ENCODE measurements at places on chromosomes 3 and 15.

DNA sequence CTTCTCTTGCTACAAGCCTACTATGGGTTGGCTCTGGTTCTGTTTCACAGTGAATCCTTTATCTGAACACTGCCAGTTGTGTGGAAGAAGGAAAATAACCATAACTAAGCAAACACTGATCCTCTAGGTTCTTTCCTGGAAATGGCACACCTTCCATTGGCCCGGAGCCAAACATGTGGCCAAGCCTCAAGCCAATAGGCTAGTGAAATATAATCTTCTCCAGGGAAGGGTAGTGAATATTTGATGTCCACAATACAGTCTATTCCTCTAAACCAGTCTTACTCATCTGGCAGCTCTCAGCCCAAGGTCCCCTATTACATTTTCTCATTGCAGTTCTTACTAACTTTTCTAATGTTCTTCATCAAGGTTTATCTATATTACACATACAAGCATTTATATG is 921.3 kb downstream of the TUSC7 start:
- DNase-seq = no peak

DNA sequence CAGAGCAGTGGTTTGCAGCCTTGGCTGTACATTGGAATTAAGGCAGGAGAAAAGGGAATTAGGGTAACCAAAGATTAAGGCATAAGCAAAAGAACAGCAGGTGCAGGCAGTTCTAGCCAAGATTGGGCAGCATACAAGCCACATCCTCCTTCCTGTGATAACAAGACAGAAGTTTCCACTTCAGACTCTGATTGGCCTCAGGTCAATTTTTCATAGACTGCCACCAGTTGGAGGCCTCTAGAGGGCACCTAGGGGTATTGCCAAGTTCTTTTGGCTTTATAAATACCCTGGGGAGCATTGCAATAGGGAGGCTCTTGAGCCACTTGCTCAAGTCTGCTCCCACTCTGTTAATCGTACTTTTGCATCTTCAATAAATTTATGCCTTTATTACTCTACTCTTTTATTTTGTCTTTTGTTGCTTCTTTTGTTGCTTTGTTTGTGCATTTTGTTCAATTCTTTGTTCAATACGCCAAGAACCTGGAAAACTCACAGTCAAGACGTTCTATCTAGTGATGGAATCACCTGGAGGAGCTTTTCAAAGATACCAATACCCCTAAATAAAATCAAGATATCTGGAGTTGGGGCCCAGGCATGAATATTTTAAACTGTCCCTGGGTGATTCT is 32.2 kb upstream of the FMN1 start:
- no peak for DNase-seq

- no peak for DNase-seq
Observed at GRCh38 chr3:82891028-82891427, 1129.6 kb upstream of the GBE1 start.

DNA sequence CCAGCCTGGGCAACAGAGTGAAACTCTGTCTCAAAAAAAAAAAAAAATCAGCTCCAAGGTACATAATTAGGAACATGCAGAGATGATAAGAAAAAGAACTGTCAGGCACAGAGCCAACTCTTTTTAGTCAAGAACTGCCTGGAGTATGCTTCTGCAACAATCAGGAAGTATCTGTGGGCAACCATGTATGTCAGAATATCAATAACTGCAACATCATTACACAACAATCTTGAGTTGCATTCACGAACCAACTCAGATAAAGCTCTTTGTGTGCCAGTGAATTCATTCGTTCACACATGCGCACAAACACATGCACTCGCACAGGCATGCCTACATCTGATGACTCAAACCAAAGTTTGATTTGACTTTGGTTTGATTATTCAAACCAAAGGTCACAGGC is 32.1 kb downstream of the EFHB start:
- DNase-seq = no peak

GRCh38 chr15:25766417-25766816 is 96.7 kb downstream of the ATP10A start:
- DNase-seq = no peak

DNA sequence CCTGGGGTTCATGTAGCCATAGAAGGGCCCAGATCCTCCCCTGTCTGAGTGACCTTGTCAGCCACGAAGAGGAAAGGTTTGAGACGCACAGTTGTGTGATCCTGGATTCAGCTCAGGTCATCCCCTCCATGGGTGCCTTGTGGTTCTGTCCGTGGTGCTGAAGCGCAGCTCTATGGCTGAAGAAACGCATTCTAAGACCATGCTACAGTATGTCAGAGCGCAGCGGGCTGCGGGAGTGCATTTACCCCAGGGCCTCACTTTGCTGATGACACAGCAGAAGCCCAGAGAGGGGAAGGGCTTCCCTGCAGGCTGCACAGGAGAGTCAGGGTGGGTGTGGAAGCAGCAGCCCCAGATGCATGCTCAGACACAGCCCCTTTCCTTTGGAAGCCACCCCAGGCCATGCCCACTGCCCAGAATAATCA is 68.8 kb upstream of the IQSEC1 start:
- DNase-seq = no peak

GRCh38 chr3:80159990-80160506 is 392.2 kb upstream of the ROBO1 start:
- DNase-seq = no peak

DNA sequence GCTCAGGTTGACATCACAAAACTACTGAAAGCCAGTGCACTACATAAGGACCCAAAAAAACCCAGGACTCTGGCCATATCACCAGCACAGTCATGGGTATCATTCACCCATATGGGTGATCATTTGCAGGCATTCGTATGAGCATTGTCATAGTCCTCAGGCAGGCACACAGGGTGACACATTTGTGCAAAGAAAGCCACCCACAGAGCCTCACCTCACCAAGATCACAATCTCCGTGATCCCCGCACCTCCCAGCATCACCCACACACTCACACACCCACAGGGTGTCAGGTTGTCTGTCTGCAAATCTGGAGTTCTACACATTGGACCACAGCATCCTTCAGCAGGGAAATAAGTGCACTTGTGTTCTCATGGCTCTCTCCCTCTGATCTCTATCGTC is 166.0 kb upstream of the LPP start:
- no peak for DNase-seq

GRCh38 chr3:113211330-113212149 is at the start of gene BOC:
Gene BOC, plus strand, starts transcription at chr3:113211557. Its CDS starts 38,246 bp downstream, at chr3:113249803.
- no peak for DNase-seq

DNA sequence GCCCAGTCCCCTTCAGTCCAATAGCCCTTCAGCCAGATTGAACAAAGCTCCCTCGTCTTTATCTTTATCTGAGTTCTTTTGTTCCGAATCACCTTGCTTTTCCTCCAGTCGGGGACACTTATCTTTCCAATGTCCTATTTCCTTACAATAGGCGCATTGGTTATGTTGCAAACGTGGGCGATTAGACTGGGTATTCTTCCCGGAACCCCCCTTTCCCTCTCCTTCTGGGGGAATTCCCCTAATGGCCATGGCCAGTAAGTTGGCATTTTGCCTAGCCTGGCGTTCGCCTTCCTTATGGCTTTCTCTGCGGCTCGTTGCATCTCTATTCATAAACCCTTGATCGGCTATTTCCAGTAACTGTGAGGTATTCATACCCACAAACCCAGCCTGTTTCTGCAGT is 82.2 kb upstream of the VEPH1 start:
- no peak for DNase-seq

- DNase-seq = no peak
Observed at GRCh38 chr3:18886331-18886730, 262.0 kb upstream of the KCNH8 start.

GRCh38 chr15:81394603-81395002 is 20.6 kb upstream of the TMC3 start:
- DNase-seq = no peak

- no peak for DNase-seq
Observed at GRCh38 chr15:90729261-90729660, 12.1 kb downstream of the BLM start.

- DNase-seq = no peak
Observed at GRCh38 chr3:10474847-10475246, 30.5 kb downstream of the ATP2B2 start.

DNA sequence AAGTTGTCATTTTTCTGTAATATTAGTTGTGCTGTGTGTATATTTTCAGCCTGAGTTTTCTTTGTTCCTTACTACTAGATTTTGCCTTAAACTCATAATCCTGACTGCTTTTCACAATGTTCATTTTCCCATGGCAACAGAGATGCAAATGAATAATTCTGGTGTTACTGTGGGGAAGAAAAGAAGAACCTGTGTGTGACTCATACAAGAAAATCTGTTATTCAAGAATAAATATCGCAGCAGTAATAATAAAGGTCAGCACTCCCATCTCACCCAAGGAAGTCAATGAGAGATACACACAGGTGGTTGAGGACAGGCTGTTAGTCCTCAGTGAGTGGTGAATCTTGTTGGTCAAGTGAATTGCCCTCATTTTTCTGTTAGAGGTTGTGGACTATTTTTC is 656.6 kb upstream of the NAALADL2 start:
- DNase-seq = no peak

- no peak for DNase-seq
Observed at GRCh38 chr15:89198934-89199333, 22.4 kb downstream of the RLBP1 start.

GRCh38 chr15:34942363-34942762 is 27.2 kb downstream of the AQR start:
- no peak for DNase-seq

- no peak for DNase-seq
Observed at GRCh38 chr15:59157840-59158700, 48.6 kb upstream of the LDHAL6B start.

GRCh38 chr3:194933465-194933864 is 247.8 kb downstream of the FAM43A start:
- DNase-seq = no peak

- no peak for DNase-seq
Observed at GRCh38 chr15:98221144-98221543, 260.6 kb downstream of the ARRDC4 start.

GRCh38 chr3:154615471-154615870 is 185.5 kb upstream of the GPR149 start:
- DNase-seq = no peak

- DNase-seq = no peak
Observed at GRCh38 chr3:3705090-3705775, 94.0 kb upstream of the LRRN1 start.

- no peak for DNase-seq
Observed at GRCh38 chr3:28250999-28251398, 9.6 kb downstream of the CMC1 start.

- DNase-seq = no peak
Observed at GRCh38 chr3:49747792-49748480, 24.2 kb upstream of the GMPPB start.

GRCh38 chr3:197237897-197238296 is 60.5 kb downstream of the DLG1 start:
- no peak for DNase-seq

DNA sequence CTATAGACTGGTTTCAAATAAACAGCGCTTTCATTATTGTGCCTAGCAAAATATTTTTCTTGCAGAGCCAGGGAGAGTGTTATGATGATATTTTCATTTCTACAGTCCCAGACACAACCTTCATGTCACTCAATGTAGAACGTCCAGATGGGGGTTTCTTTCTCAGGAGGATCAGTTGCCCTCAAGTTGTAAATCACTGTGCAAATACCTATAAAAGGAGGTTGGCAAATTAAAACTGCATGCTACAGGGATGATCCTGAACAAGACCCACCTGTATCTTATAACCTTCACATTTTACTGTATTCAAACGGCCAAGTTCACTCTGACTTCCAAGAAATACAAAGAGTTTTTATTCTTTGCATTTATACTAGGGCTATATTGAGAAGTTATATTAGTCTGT is 486.0 kb downstream of the EDEM1 start:
- no peak for DNase-seq

DNA sequence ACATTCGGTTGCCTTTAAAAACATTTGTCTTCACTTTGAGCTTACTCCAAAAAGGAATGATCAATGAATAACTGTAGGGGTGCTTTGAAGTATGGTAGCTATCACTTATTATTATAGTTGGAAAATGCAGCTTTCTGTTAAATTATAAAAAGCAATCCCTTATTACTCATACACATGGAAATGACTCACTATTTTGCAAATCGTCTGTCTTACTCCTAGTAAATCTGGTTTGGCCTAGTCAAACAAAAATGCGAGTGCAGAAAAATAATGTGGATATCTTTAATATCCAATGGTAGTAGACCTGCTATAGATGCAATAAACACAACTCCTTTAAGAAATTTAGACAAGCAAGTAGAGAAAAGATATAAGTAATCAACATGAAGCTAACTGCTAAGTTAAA is 112.5 kb downstream of the ZIC1 start:
- DNase-seq = no peak

- DNase-seq = no peak
Observed at GRCh38 chr3:48248095-48248850, 7.4 kb downstream of the ZNF589 start.

DNA sequence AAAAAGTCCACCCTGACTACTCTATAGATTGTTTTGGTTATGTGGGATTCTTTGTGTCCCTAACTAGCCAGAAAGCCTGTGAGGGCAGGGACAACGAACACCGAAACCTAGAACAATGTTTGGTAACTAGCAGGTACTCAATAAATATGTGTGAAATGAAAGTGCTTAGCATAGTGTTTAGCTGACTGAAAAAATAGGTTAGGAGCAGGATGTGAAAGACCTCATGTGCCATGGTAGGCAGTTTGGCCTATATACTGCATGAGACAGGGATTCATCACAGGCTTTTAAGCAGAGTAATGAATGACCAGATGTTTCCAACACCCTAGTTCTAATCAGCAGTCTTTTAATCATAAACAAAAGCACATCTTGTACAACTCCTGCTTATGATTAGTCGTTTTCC is 64.2 kb downstream of the MYO5A start:
- no peak for DNase-seq

DNA sequence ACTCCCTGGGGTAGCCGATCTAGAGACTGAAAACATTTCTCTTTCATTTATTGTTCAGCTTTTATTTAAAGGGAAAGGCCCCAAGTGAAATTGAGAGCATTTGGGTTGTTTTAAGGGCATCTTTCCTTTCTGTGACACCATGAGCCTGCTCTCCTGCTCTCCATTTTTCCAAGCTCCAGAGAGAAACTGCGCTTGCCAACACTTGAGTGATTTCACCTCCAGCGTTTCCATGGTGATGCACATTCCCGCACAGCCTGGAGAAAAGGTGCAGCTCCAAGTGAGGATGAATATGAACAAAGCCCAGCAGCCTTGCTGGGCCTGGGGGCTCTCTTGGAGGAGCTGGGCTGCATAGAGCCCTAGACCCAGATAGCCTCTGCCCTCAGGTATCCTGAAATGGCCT is 159.2 kb upstream of the PPP2R3A start:
- DNase-seq = no peak
